Activated naive CD8-positive, alpha-beta T cell treated with anti-CD3 and anti-CD28 coated beads for 36 hours (primary cell): ENCODE measurements at places on chromosomes 3 and 15. TPM values are rescaled to one million over a fixed set of nuclear protein-coding genes. Genes with fewer than 3 reads are reported as not detected.

The CYB561D2 gene
- total RNA-seq, result 19.5 TPM

The ECE2 gene
- not detected for total RNA-seq

DNA sequence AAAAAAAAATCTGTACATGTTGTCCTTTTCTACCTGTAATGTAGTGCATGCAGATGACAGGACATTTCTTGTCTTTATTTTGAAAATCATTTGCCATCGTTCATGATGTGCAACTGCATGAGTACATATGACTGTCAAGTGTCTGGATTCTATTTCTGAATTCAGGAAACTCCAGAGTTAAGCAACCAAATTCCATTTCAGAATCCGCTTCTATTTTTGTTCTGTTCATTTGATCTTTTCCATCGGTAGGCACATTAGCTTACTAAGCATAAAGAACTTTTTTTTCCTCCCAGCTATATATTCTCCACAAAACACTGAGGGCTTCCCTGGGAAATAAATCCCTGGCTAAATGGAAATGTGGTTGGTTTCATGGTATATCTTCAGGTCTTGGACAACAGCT, 365.6 kb downstream of the PTPRG start:
- DNase-seq, result no peak
- H3K27ac ChIP-seq, result no peak overlapping the region

DNA sequence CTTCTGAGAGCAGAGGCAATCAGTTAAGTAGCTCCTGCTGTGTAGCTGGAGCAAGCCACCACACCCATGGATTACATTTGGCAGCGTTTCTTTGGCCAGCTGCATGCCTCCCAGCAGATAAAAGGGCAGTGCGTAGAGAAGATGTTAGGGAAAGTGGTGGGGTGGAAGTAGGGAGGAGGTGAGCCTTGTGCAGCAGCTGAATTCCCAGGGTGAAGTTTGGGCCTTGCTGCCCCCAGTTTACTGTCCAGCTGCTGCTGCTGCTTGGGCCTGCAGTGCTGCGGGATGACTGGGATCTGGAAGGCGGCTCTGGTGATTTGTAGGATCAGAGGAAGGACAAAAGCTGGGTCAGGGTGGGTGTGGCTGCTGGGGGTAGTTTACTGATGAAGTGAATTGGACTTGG, 318.7 kb upstream of the C2CD4B start:
- H3K27ac ChIP-seq, result no peak overlapping the region
- DNase-seq, result no peak
- H3K36me3 ChIP-seq, result no peaks in the 10 kb centered on the region
- no peaks in the 10 kb centered on the region for H3K27me3 ChIP-seq
- H3K4me1 ChIP-seq, result peaks cover 5% of the 10 kb centered on the region
- H3K4me3 ChIP-seq, result no peak overlapping the region

DNA sequence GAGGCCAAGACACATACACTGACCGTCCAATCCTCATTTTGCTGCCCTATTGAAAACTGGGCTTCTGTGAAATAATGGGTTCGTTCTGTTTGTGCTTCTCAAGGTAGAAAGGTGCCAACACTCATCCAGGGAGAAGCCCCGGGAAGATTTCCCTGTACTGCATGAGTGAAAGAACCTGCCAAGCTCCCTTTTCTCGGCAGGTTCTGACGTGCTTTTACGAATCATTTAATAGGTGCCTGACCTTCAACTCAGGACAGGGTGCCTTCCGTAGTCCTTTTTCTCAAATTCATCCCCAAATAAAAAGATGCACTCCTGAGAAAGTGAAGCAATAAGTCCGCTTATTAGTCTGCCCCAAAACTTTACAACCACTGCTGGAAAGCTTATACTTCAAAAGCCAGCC, 64.2 kb downstream of the B3GNT5 start:
- no peaks in the 10 kb centered on the region for H3K36me3 ChIP-seq
- H3K4me1 ChIP-seq, result peaks cover 14% of the 10 kb centered on the region
- H3K27ac ChIP-seq, result no peak overlapping the region
- no peaks in the 10 kb centered on the region for H3K27me3 ChIP-seq
